Hypothalamus (tissue), 51 donors: ENCODE measurements at places on chromosomes 3 and 15.

GRCh38 chr15:69700380-69700779, 247.8 kb downstream of the RPLP1 start:
- DNase-seq, result no peak

DNA sequence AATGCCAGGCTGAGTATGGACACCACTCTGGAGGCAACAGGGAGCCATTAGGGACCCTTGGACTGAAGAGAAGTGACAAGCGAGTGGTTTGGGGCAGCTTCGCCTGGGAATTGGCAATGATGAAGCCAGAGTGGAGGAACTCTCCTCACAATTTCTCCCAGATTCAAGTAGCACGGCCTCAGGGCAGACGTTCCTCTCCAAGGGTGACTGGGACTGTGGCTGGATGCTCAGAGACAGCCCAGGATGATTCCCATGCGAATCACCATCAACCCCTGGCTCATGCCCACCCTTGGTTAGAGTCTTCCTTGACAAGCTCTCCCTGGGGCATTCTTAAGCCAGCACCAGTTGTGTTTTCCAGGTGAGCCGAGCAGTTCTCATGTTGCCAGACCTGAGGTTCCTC, 16.3 kb upstream of the DOCK3 start:
- DNase-seq, result no peak

- no peak for DNase-seq
These were observed 9.9 kb upstream of the ARIH1 start for GRCh38 chr15:72464251-72464650.

- no peak for DNase-seq
These were observed 57.5 kb upstream of the EPHB1 start for GRCh38 chr3:134737516-134737915.

DNA sequence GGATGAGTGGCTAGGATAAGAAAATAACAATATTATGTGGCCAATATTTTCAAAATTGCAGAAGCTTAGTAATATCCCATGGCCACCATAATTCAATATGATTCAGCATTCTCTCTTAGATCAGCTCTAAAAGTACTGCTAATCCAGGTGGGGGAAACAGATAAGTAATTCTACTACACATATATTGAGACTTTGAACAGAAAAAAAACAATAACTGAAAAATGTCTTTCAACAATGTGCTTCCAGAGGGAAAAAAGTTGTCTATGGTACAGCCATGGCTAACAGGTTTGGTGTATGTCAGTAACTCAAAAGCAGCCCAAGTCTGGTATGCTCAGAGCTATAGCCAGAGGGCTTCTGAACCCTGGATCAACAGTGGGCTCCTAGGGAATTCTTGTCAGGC, 42.4 kb upstream of the PPIB start:
- DNase-seq, result no peak

- no peak for DNase-seq
These were observed 27.0 kb downstream of the CTSH start for GRCh38 chr15:78917888-78918287.
